ENCODE measurements at places on chromosomes 4 and X. TPM values are rescaled to one million over a fixed set of nuclear protein-coding genes. Genes with fewer than 3 reads are reported as not detected.

- no peak overlapping the region for H3K4me3 ChIP-seq
- H3K36me3 ChIP-seq = no peaks in the 10 kb centered on the region
- DNase-seq = no peak
- H3K4me1 ChIP-seq = no peaks in the 10 kb centered on the region
- no peaks in the 10 kb centered on the region for H3K27me3 ChIP-seq
- no peak overlapping the region for H3K27ac ChIP-seq
Observed at GRCh38 chrX:129318375-129318774, 204.9 kb downstream of the SMARCA1 start.

DNA sequence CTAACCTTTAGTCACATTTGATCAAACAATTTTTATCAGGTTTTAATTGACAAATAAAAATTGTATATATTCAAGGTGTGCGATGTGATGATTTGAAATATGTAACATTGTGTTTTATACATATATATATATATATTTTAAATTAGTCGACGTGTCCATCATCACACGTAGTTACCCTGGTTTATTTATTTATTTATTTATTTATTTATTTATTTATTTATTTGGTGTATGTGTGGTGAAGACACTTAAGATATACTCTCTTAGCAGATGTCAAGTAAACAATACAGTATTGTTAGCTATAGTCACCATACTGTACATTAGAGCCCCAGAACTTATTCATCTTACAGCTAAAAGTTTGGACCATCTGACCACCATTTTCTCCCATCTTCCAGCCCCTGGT, 224.9 kb upstream of the HHIP start:
- no peaks in the 10 kb centered on the region for H3K36me3 ChIP-seq
- no peak overlapping the region for H3K4me3 ChIP-seq
- DNase-seq = no peak
- H3K4me1 ChIP-seq = no peaks in the 10 kb centered on the region

Gene FAM47A
- polyA plus RNA-seq = not detected

DNA sequence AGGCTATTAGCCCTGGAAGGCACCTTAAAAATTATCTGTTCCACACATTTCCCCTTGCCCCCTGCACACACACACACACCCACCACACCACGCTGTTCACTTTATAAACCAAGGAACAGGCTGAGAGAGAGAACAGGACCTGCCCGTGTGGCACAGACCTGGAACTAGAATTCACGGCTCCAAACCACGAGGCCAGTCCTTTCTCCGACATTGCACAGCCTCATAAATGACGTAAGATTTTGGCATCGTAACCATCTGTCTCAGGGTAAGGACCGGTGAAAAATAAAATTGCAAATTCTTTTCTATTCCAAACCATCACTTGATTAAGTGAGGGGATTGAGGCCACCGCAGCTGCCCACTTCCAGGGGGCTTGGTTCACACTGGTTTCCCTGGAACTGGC, 330.3 kb downstream of the BCOR start:
- DNase-seq = no peak
- no peak overlapping the region for H3K27ac ChIP-seq
- H3K4me3 ChIP-seq = no peak overlapping the region
- peaks cover 1% of the 10 kb centered on the region for H3K27me3 ChIP-seq
- H3K4me1 ChIP-seq = 0 out of 2 replicates have a peak, but pooled peaks cover 7% of the 10 kb centered on the region

DNA sequence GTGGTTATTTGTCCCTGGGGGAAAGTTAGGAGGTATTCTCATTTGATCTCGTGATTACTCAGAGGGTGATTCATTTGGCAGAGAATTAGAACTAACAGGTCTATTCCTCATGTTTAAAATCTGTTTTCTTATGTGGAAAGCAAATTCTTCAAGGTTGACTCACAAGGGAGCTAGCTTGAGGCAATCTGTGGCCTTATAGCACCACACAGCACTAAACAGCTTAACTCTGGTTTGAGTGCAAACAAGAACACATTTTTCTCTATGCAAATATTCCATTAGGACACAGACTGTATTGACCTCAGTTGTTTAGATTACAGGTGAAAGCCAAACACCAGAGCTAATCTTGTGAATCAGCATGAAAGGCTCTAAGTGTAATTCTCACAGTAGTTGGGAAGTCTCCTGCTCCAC, 694.4 kb upstream of the POU3F4 start:
- DNase-seq = no peak
- no peak overlapping the region for H3K27ac ChIP-seq
- H3K4me3 ChIP-seq = no peak overlapping the region
- H3K4me1 ChIP-seq = no peaks in the 10 kb centered on the region
- H3K27me3 ChIP-seq = no peaks in the 10 kb centered on the region
- no peaks in the 10 kb centered on the region for H3K36me3 ChIP-seq

DNA sequence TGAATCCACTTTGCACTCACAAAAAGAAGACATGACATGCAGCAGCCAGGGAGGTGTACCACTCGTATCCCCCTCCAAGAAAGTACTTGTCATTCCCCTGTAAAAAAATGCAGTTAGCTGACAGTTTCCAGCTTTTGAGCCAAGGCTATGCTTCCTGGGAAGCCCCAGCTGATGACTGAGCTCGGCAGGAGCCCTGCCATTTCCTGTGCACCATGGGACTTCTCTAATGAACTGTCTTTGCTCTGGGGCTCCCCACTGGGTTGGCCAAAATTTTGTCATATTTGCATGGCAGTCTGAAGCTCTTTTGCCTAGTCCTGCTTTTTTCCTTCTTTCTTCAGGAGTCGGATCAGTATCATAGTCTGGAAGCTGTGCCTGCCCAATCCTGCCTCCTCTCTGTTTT, 104.5 kb upstream of the MAOA start:
- no peak overlapping the region for H3K27ac ChIP-seq
- DNase-seq = no peak

Gene BGN
- 0.14 TPM for polyA plus RNA-seq

- no peak overlapping the region for H3K27ac ChIP-seq
- H3K27me3 ChIP-seq = no peaks in the 10 kb centered on the region
- no peak overlapping the region for H3K4me3 ChIP-seq
Observed at GRCh38 chr4:115213716-115214115, 100.3 kb upstream of the NDST4 start.

DNA sequence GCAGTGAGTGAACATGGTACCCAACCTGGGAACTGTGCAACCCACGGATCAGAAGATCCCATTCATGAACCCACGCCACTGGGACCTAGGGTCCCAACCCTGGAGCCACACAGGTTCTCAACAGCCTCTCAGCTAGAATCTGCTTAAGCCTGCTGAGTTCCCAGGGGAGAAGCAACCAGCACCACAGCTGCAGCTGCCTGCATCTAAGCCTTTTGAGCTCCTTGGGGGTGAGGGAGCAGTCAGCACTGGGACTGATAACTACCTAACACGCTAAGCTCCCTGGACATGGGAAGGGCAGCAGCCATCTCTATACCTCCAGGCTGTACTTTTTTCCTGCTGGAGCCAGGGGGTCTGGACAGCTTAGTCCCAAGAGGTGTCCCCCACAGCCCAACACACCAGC, 179.3 kb downstream of the IL15 start:
- DNase-seq = no peak
- H3K27ac ChIP-seq = no peak overlapping the region
- H3K4me1 ChIP-seq = no peaks in the 10 kb centered on the region

Gene ZFP42
- polyA plus RNA-seq = not detected

- no peaks in the 10 kb centered on the region for H3K4me1 ChIP-seq
- H3K27ac ChIP-seq = no peak overlapping the region
- DNase-seq = no peak
- H3K27me3 ChIP-seq = no peaks in the 10 kb centered on the region
- no peaks in the 10 kb centered on the region for H3K36me3 ChIP-seq
Observed at GRCh38 chrX:136480383-136480782, 7.4 kb upstream of the BRS3 start.

Gene CFAP299
- not detected for polyA plus RNA-seq

GRCh38 chrX:136376713-136377112, 76.0 kb downstream of the ADGRG4 start:
- DNase-seq = no peak
- no peaks in the 10 kb centered on the region for H3K27me3 ChIP-seq
- H3K4me3 ChIP-seq = no peak overlapping the region
- no peaks in the 10 kb centered on the region for H3K4me1 ChIP-seq
- no peaks in the 10 kb centered on the region for H3K36me3 ChIP-seq
- H3K27ac ChIP-seq = no peak overlapping the region

DNA sequence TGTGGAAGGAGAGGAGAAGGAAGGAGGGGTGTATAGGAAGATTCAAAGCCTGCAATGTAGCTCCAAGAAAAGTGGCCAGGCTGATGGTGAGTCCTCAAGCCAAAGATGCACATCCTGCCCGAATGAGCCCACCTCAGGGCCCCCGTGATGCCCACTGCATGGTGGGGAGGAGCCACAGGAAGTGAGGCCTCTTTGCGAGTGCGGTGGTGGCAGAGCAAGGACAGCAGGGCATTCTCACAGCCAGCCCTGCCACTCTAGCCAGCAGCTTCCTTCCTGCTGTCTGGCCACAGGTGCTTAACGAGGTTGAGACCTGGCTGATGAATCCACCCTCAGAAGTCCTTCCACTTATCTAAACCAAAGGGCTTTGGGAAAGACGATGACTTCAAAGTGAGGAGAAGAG, 55.8 kb downstream of the BCOR start:
- H3K4me1 ChIP-seq = no peaks in the 10 kb centered on the region
- H3K4me3 ChIP-seq = no peak overlapping the region
- no peaks in the 10 kb centered on the region for H3K36me3 ChIP-seq
- H3K27me3 ChIP-seq = no peaks in the 10 kb centered on the region
- DNase-seq = no peak

Gene DAPP1
- polyA plus RNA-seq = 58.9 TPM

DNA sequence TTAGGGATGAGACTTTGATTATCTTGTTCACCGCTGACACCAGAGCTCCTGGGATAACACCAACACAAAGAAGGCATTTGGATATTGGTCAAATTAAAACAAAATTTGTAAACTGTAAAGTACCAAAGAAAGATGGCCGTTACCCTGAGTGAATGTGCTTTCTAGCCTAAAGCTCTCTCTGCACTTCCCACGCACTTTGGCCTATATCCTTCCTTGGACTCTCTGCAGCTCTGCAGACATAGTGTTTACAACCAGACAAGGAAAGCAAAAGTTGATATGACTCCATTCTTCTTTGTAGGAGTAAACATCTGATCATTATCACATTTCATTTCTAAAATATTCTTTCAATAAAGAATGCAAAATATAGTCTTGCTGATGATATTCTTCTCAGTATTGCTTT, 44.8 kb upstream of the PITX2 start:
- H3K27ac ChIP-seq = no peak overlapping the region
- DNase-seq = no peak
- H3K36me3 ChIP-seq = no peaks in the 10 kb centered on the region
- no peaks in the 10 kb centered on the region for H3K27me3 ChIP-seq
- H3K4me3 ChIP-seq = no peak overlapping the region

Gene SLC26A1
- polyA plus RNA-seq = 0.96 TPM

Gene SRPX
- polyA plus RNA-seq = 0.79 TPM

Gene PPBP
- not detected for polyA plus RNA-seq

DNA sequence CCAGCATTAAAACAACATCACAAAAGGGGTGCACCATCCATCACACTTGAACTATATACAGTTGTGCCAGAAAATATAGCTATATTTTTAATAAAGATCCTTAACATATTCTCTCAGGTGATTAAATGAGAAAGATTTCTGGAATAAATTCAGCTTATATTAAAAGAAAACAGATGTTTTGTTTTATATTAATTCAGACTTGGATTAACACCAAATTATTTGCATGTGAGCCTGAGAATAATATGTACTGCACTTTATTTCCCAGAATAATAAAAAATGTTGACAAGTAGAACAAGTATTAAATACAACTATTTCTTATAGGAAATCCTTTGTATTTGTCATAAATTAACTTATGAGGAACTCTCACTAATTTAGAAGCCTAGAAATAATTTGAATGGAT, 1467.4 kb downstream of the RAPGEF2 start:
- DNase-seq = no peak
- H3K4me1 ChIP-seq = no peaks in the 10 kb centered on the region
- no peak overlapping the region for H3K4me3 ChIP-seq
- H3K27ac ChIP-seq = no peak overlapping the region

Gene TMEM150C
- polyA plus RNA-seq = 0.78 TPM

Gene IQCM
- not detected for polyA plus RNA-seq

Gene NALF2
- not detected for polyA plus RNA-seq

DNA sequence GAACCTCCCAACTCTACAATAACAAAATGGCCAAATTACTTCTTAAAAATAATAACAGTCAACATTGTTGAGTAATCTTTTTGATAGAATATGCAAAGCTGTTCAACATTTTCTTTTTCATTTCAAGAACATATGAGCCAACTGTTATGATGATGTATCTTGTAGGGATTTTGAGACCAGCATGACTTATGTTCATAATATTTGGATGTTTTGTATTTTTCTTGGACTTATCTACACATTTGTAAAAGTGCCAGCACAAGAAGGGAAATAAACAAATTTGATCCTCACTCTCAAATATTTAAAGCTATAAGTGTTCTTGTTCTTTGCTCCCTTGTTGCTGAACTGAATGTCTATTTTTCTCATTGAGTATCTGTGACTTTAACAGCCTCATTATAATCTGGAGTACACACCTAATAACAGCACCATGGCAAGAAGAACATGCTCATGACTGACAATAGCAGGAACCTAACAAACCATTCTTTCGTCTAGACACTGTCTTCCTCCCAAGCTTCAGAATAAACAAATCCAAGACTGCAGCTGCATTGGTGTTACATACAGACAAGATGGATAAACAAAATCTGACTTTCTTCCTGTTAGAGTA, 1049.7 kb downstream of the FAT4 start:
- no peaks in the 10 kb centered on the region for H3K27me3 ChIP-seq
- no peaks in the 10 kb centered on the region for H3K36me3 ChIP-seq
- H3K27ac ChIP-seq = no peak overlapping the region
- H3K4me1 ChIP-seq = no peaks in the 10 kb centered on the region
- no peak overlapping the region for H3K4me3 ChIP-seq
- DNase-seq = no peak

GRCh38 chr4:76306882-76307659, 538 bp downstream of the STBD1 start:
- peaks cover 9% of the 10 kb centered on the region for H3K4me1 ChIP-seq
- H3K36me3 ChIP-seq = no peaks in the 10 kb centered on the region
- no peak overlapping the region for H3K27ac ChIP-seq
- DNase-seq = no peak
- peak overlapping the region; percentile 65 for H3K4me3 ChIP-seq
- peaks cover 23% of the 10 kb centered on the region for H3K27me3 ChIP-seq

Gene HCCS
- polyA plus RNA-seq = 69.6 TPM

GRCh38 chr4:81523672-81524327, 52.1 kb upstream of the RASGEF1B start:
- no peaks in the 10 kb centered on the region for H3K4me1 ChIP-seq
- no peak overlapping the region for H3K27ac ChIP-seq

Gene ASB9
- 0.84 TPM for polyA plus RNA-seq

- H3K27ac ChIP-seq = no peak overlapping the region
- no peaks in the 10 kb centered on the region for H3K36me3 ChIP-seq
- no peaks in the 10 kb centered on the region for H3K27me3 ChIP-seq
- H3K4me1 ChIP-seq = no peaks in the 10 kb centered on the region
Observed at GRCh38 chrX:7709845-7710244, 133.1 kb upstream of the VCX start.

- H3K27ac ChIP-seq = no peak overlapping the region
- H3K4me3 ChIP-seq = no peak overlapping the region
- no peak for DNase-seq
- no peaks in the 10 kb centered on the region for H3K4me1 ChIP-seq
- no peaks in the 10 kb centered on the region for H3K27me3 ChIP-seq
Observed at GRCh38 chr4:164481306-164482091, 272.4 kb upstream of the SMIM31 start.

Data from GM12878 (cell line).